Cardiac muscle cell (in vitro differentiated cells and primary cell): ENCODE measurements at places on chromosomes 3 and 15. TPM values are rescaled to one million over a fixed set of nuclear protein-coding genes. Genes with fewer than 3 reads are reported as not detected.
A peak's percentile ranks its signal among the peaks of the same experiment; 100 is the strongest.

Gene TM4SF18
- total RNA-seq = 0.33 TPM in 1 of 2 replicates, not detected in the other

Gene SPTSSB
- 0.32 TPM in 1 of 2 replicates, not detected in the other for total RNA-seq

Gene PCOLCE2
- total RNA-seq = 5.5 and 6.5 TPM in 2 replicates

DNA sequence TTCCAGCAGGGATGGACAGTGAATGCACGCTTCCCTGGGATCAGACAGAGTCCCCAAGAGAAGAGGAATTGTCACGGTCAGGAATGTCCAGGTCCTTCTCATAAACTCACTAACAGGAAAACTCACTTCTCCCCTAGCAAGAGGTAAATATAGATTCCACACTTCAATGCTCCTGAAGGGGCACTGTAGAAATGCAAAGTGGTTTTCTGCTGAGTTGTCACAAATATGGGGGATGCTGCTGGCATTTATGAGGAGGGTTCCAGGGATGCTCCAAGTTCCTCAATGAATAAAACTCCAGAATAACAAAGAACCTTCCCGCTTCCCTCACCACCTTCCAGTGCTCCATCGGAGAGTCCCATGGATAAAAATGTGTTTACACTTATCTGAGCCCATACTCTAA, 423.4 kb downstream of the MAGI1 start:
- no peak overlapping the region for H3K4me3 ChIP-seq
- H3K36me3 ChIP-seq = no peaks in the 10 kb centered on the region
- H3K27me3 ChIP-seq = no peaks in the 10 kb centered on the region

GRCh38 chr3:49647741-49648140, 26.4 kb upstream of the APEH start:
- no peak overlapping the region for H3K4me3 ChIP-seq
- peak; percentile 77 for DNase-seq
- H3K27ac ChIP-seq = peak overlapping the region; percentile 93
